ENCODE measurements at places on chromosomes 1 and 21.

DNA sequence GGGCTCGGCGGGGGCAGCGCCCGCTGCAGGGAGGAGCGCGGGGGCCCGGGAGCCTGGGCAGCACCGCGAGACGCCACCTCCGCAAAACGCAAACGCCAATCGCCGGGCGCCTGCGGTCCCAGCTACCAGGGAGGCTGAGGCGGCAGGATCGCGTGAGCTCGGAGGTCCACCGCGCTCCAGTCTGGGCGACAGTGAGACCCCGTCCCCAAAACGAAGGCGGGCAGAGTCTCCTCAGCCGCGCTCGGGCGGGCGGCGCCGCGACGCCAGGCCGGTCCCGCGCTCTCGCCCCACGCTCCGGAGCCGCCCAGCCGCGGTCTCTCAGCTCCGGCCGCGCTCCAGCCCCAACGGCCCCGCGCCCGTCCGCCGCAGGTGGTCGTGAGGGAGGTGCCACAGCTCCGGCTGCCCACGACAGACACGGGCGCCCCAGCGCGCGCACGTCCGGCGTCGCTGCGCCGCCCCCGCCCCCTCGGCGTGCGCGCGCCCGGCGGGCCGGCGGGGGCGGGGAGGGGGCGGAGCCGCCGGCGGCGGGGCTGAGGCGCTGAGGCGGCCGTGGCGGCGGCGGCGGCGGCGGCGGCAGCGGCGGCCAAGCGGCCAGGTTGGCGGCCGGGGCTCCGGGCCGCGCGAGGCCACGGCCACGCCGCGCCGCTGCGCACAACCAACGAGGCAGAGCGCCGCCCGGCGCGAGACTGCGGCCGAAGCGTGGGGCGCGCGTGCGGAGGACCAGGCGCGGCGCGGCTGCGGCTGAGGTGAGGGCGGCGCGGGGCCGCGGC is at the start of gene ADARB1:
Gene ADARB1, plus strand, starts transcription at position 533 of the 770 bp plus-strand sequence. CDS start 97,077 bp downstream, outside the sequence.
- peak; percentile 55 for DNase-seq

- DNase-seq, result no peak
Measured at GRCh38 chr21:36698981-36699545, at the start of gene SIM2. Gene SIM2 (plus strand): TSS chr21:36699115. CDS start chr21:36699747, 632 bp downstream.

GRCh38 chr1:93992954-93993353 is 83.7 kb upstream of the GCLM start:
- DNase-seq, result no peak

DNA sequence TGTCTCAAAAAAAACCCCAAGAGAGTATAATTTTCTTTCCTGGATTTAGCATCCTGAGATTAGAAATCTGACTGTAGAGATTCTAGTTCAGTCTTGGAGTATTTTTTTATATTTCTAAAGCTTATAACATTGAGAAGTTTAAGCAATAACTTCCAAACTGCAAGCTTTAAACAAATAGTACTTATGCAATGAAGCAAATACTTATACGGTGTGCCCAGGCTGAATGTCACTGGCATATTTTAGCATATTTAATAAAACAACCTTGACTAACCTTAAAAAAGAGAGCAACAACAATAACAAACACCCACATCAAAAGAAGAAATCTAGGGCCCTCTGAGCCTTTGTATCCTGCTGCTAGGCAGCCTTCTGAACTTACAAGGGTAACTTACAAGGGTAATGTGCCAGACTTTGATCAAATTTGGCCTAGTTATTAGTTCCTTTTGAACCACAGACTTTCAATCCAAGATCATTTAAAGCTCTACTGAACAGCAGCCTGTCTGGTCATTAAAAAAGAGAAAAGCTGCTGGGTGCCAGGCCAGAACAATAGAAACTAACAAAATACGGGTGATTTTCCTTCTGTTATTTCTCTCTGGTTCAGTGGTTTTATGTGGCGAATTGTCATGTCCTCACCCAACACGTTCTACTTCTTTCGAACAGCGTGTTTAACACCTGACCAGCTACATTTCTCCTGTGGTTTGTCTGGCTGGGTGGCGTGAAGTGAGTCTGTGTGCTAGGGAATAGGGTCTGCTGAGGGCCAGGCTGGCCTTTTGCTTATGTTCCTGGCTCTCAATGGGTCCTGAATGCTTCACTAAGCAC is 16.2 kb downstream of the MTOR start:
- DNase-seq, result no peak

- no peak for DNase-seq
Measured at GRCh38 chr21:29145852-29146453, 15.5 kb downstream of the MAP3K7CL start.

DNA sequence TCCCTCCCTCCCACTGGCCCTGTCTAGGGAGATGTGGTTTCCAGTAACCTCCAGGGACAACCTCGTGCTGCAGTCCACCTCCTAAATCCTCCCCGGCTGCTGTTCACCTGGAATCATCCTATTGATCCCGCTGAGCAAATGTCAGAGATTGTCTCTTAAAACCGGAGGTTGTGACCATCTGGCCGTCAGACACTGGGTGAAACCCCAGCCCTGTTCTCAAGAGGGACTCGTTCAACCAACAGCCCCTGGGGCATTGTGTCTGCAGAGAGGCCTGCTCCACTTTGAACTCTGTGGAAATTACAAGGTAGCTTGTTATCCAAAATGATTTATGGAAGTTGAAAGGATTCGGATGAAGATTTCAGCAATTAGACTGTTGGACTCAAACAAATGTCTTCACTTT is 498.0 kb downstream of the MATN1 start:
- DNase-seq, result no peak

GRCh38 chr1:159957824-159958268 is 3.8 kb upstream of the SLAMF9 start:
- no peak for DNase-seq

- peak; percentile 43 for DNase-seq
Measured at GRCh38 chr1:23343221-23344110, 618 bp downstream of the HNRNPR start.

- no peak for DNase-seq
Measured at GRCh38 chr1:237164406-237165352, 122.7 kb downstream of the RYR2 start.

DNA sequence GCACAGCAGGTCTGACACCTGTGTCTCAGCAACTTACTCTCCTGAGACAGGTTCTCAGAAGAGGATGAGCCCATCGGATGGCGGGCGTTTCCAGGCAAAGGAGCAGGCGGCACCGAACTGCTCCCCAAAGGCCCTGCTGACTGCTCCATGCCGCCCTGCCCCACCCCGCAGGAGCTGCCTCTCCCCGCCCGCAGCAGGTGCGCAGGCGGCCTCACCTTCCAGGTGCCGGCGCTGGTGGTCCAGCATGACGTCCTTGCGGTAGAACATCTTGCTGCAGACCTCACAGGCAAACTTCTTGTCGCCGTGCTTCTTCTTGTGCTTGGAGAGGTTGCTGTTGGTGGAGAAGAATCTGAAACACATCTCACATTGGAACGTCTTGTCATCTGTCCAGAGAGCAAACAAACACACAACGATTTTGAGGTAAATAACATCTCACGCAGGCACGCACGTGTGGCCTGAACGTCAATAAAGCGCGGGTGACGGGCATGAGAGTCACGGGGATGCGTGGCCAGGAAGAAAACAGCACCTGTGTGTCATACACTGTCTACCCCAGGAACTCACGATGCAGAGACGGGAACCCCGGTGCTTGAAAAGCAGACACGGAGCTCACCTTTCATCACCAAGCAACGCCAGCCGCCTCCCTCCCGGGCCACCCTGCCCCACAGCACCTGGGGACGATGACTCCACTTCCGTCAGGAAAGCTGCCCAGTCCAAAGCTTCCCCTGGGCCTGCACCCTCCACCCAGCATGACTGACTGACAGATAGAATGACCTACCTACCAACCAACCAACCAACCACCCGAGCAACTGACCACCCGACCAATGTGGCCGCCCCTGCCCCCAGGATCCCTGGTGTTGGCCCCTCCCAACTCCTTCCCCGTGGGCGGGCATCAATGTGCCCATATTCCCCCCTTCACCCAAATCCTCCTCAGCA is 50.9 kb downstream of the PRDM15 start:
- no peak for DNase-seq

DNA sequence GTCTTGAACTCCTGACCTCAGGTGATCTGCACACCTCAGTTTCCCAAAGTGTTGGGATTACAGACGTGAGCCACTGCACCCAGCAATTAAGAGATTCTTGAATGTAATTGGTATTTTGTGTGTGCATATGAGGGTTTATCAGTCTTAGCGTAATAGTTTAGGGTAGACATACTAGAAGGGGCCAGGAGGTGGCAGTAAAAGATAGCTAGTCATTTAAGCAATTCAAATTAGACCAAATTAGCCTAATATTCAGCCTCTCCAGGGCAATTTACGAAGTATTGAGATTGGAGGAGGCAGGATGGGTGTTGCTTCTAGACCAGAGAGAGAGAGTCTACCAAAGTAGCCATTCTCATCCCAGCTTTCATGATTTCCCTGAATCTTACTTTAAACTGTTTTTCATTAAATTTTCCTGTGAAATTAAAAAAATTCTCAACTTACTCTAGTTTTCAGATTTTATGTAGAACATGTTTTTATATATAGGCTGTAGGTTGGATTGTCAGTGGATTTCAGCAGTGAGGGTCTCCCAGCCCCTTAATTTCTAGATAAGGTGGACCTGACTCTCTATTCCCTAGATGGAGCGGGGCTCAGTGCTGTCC is 119.7 kb downstream of the HHAT start:
- no peak for DNase-seq

- no peak for DNase-seq
Measured at GRCh38 chr1:97082160-97082848, 360.7 kb downstream of the PTBP2 start.

DNA sequence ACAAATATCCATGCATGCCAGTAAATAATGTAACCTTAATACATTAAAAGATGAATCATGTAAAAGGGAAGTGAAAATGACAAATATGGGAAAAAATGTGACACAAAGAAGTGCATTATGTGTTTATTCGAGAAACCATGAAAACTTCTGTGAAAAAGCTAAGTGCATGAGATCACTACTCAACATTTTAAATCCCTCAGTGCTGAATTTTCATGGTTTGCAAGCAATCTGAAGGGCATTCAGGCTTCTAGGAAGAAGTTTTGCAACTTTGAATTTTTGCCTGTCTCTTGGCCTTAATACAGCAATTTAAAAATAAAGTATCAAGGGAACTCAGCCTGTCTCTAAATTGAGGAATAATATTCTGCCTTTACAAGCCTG is 78.2 kb downstream of the MAP3K7CL start:
- no peak for DNase-seq

- no peak for DNase-seq
Measured at GRCh38 chr1:57138432-57139078, 172.7 kb upstream of the C8B start.

DNA sequence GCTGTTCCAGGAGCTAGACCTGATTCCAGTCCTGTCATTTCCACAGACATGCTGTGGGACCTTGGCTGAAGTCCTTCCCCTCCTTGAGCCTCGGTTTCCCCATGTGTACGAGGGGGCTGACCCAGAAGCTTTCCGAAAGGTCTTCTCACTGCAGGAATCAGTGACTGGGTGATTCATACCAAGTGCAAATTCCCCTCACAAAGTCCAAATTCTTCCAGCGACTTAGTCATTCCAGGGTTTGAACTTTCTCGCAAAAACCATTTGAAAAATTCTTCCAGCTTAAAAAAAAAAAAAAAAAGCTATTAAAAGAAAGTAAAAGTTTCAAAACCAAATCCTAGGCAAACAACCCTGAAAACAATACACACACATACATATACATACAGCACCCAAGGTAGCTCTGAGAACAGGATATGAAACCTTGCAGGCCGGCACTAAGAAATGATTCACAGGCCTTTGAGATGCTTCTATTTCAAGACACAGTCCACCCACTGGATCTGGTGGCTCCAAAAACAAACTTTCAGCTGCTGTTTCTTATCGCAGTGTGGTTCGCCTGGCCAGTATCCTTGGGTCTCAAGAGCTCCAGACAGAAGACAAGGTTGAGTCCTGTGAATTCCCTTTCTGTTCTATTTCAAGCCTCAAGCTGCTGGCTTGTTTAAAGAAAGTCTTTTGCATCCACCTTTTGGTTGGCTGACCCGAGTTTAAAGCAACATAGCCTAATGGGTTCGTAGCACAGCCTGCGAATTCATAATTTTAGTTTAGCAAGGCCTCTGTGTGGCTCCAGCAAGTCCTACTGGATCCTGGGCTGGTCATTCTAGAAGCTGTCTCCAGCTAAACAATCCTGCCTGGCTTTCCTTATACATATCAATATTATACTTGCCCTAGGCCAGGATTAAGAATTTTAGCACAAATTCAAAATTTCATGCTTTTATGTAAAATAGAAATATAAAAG is 18.0 kb upstream of the ID3 start:
- no peak for DNase-seq

DNA sequence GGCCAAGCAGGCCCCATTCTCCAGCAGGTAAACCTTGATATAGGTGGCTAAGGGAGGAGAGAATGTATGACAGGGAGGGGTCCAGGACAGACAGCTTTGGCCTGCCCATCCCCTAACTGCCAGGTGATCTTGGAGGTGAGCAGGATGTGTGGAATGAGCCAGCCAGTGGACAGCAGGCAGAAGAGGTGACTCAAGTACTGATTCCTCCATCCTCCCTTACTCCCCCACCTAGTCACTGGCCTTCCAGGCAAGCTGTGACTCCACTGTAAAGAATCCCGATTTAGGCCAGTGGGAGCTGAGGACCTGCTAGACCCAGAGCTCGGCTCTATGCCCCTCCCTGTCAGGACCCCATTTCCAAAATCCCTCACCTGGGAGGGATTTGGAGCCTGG is 36.6 kb downstream of the RIMS3 start:
- DNase-seq, result no peak

DNA sequence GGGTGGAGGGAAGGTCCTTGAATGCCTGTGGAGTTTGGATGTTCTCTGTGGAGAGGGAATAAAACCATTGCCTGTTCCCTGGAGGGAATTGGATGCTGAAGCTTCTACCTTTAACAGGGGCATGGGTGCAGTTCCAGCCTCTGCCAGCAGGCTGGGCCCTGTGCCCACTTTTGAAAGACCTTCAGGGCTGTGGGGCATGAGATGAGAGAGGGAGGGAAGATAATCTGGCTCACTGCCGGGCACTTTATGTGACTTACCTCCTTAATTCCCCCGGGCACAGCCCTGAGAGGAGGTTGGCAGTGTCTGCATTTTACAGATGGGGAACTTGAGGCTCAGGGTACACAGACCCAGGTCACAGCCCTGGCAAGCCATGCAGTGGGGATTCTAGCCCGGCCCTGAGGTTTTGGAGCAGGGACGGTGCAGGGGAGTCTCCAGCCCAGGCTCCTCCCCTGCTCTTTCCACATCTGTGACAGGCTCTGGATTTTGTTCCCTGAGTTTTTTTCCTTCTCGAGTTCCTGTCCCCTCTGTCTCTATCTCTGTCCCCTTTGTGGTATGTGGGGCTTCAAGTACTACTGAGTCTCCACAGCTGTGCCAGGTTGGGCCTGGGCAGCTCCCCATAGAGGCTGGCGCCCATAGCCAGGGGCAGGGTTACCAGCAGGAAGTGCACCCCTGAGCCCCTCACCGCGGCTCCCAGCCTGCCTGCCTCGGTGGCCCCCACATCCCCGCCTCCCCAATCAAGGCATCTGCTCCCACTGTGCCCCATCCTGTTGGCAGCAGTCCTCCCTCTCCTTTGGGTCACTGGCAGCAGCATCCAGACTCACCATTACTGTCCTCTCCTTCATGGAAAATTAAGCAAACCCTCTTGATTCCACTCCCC is 14.0 kb upstream of the THEMIS2 start:
- DNase-seq, result peak; percentile 92

GRCh38 chr1:62720946-62721554 is 32.9 kb upstream of the DOCK7 start:
- peak; percentile 65 for DNase-seq

GRCh38 chr1:50659107-50659662 is 235.9 kb upstream of the DMRTA2 start:
- DNase-seq, result no peak
